Stimulated activated CD4-positive, alpha-beta T cell treated with anti-CD3 and anti-CD28 coated beads, Interleukin-12 subunit alpha, Interleukin-12 subunit beta, amount 100 ng/mL, for 48 hours (primary cell): ENCODE measurements at places on chromosomes 3 and 15.

DNA sequence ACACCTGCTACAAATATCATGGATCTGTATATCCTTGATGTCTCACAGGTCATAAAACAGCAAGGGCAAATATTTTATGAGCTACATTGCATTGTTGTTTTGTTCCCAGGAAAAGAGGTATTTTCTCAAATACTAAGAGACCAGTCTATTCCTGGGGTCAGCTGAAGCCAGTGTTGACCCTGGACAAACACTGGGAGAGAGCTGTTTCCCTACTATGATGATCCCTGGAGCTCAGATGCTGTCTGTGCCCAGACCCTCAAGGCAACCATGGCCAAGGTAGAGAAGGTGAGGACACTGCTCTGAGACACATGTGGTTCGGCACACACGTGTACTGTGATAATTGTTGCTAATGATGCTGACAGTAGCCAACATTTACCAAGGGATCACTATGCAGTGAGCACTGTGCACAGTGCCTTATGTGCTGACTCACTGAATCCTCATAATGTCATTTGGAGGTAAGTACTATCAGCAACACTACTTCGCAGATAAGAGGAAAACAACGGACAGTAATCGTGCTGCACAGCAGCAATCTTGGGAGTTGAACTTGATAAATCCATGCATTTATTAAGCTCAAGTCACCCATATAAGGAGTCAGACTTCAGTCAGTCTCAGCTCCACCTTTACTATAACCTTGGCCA lies 943.6 kb downstream of the FHIT start:
- DNase-seq, result no peak

- no peak for DNase-seq
Observed at GRCh38 chr3:33786565-33787327, 11.7 kb upstream of the PDCD6IP start.

DNA sequence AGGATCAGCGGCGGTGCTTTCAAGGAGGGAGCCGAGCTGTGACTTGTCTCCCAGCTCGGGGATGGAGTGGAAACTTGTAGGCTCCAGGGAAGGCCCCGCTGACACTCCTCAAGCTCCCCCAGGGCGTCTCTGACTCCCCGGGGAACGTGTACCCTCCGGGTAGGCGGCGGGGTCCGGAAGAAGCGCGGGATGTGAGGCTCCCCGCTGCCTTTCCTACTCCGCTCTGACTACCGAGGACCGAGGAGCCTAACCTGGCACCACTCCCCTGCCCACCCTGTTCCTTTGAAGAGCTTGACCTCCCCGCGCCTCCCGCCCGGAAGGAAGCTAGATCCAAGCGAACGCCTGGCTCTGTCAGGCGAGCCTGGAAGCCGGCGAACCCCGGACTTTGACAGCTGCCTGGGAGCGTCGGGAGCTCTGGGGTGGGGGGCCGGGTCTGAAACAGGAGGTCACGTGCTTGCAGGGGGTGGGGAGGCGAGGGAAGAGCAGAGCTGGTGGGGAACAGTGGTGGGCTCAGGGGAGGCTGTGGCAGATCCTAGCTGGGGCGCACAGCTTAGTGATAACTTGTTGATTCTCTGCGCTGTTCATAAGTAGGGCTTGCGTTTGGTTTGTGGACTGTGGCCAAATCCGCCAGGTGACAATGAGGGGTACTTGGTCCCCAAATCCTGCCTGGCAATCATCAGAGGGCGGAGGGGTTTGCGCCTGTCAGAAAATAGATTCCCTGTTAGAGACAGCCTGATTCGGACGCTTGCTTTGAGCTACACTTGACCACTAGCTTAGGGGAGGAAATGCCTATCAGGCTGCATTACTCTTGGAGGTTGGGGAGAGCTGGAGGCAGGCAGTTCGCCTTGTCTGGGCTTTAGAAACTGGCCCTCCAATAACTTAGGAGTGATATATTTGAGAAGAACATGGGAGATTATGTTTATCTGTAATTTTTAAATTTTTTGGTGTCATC lies 1.2 kb downstream of the CLSTN2 start:
- DNase-seq, result no peak

GRCh38 chr15:89857673-89858072 lies 36.1 kb downstream of the AP3S2 start:
- no peak for DNase-seq

DNA sequence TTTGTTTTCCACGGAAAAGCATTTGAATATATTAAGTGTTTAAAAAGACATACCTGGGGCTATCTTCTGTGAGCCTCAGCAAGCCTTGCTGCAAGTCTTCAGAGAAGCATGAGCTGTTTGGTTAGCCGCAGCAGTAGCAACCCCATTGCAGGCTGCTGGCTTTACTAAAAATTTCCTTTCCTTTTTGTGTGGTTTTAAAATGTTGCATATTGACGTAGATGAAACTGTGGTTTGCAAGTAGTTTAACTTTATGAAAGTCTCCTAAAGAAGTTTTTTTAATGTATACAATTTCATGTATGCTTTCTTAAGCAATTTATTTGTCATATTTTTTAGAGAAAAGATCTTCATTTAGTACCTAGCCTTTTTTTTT lies at the start of gene GPR171:
Gene GPR171, minus strand, starts transcription at position 166 of the 370 bp plus-strand sequence. CDS start 3,830 bp downstream, outside the sequence.
- DNase-seq, result no peak

- DNase-seq, result no peak
Observed at GRCh38 chr3:157906627-157907026, 199.6 kb downstream of the SHOX2 start.

DNA sequence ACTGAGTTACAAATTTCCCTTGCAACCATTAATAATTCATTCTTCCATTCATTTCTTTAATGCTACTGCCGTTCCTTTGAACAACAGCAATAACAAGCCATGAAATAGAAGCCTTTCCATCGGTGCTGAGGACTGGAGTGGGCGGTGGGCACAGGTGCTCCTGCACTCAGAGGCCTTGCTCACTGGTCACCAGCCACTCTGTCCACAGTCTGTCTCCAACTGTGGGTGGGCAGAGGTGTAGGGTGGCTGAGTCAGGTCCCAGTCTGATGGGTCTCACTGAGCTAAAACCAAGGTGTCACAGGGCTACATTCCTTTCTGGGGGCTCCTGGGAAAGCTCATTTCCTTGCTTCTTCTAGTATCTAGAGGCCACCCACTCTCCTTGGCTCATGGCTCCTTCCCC lies 6.3 kb upstream of the FAM3D start:
- DNase-seq, result no peak

DNA sequence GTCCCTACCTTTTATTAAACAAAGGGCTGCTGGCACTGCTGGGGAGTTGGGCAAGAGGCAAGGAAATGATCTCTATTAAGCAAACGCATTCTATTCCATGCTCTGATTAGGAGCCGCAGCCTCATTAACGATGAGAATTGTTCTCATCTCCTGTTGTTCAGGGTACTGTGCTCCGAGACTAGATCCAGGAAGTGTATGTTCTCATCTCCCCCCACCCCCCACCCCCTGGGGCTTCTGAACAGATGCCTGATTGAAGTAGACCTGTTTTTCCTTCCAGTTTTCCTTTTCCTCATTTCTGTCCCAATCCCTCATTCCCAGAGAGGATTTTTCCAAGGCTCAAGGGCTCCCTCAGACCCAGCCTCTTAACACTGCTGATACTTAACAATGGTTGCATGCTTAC lies 81.6 kb upstream of the FEZF2 start:
- DNase-seq, result no peak

GRCh38 chr15:92273723-92274122 lies 120.0 kb upstream of the ST8SIA2 start:
- no peak for DNase-seq

- no peak for DNase-seq
Observed at GRCh38 chr15:51218299-51218938, 120.0 kb downstream of the CYP19A1 start.

- DNase-seq, result no peak
Observed at GRCh38 chr3:71247958-71248335, 335.6 kb downstream of the FOXP1 start.
